ENCODE measurements at places on chromosomes 6 and 20.
A peak's percentile ranks its signal among the peaks of the same experiment; 100 is the strongest.

DNA sequence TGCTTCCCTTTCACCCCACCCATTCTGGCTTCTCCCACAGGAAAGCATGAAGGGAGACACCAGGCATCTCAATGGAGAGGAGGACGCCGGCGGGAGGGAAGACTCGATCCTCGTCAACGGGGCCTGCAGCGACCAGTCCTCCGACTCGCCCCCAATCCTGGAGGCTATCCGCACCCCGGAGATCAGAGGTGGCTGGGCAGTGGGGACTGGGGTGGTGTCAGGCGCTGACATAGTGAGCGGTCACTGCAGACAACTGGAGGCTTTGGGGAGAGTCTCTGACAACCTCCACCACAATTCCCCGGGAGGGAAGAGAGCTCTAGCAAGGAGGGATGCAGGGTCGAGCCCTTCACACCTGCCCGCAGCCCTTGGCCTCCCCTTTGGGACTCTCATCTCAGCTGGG lies 18.1 kb downstream of the DNMT3B start:
- no peak overlapping the region for H3K4me3 ChIP-seq
- no peaks in the 10 kb centered on the region for H3K4me1 ChIP-seq
- DNase-seq, result no peak
- no peaks in the 10 kb centered on the region for H3K36me3 ChIP-seq
- no peak overlapping the region for H3K27ac ChIP-seq

DNA sequence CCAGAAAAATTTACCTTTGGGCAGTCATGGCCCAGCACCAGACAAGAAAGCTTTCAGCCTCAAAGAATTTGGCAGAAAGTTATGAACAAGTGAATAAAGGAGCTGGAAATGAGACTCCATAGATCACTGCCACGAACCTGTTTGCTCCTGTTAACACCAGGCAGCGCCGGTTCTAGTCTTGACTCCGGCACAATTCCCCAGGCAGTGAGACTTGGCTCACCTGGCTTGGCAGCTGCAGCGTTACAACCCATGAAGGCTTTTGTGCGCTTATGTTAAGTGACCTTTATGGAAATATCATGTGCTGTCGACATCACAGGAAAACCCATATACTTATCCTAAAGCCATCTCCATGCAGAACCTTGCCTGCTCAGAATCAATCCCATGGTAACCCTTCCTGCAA lies 22.2 kb upstream of the FOXC1 start:
- H3K4me3 ChIP-seq, result no peak overlapping the region
- DNase-seq, result no peak
- no peaks in the 10 kb centered on the region for H3K27me3 ChIP-seq

GRCh38 chr6:156378853-156379252 lies 398.3 kb upstream of the ARID1B start:
- no peak overlapping the region for H3K27ac ChIP-seq
- H3K4me3 ChIP-seq, result no peak overlapping the region
- no peaks in the 10 kb centered on the region for H3K4me1 ChIP-seq
- no peaks in the 10 kb centered on the region for H3K27me3 ChIP-seq
- DNase-seq, result no peak

GRCh38 chr6:152879681-152880080 lies 103.2 kb downstream of the FBXO5 start:
- no peak for DNase-seq
- H3K27me3 ChIP-seq, result no peaks in the 10 kb centered on the region
- H3K4me3 ChIP-seq, result no peak overlapping the region
- H3K27ac ChIP-seq, result no peak overlapping the region

DNA sequence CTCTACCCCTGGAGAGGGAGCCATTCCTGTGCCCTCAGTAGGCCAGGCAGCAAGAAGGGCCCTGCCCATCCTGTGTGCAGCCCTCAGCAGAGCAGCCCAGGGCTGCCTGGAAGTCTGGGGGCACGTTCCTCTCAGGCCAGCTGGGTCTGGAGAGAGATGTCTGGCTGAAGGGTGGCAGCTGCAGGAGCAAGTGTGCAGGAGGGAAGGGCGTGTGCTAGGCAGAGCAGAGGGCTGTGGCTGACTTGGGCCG lies 62.7 kb downstream of the NOL4L start:
- peak; percentile 44 for DNase-seq
- no peaks in the 10 kb centered on the region for H3K36me3 ChIP-seq
- H3K4me1 ChIP-seq, result no peaks in the 10 kb centered on the region
- no peak overlapping the region for H3K27ac ChIP-seq
- no peak overlapping the region for H3K4me3 ChIP-seq

DNA sequence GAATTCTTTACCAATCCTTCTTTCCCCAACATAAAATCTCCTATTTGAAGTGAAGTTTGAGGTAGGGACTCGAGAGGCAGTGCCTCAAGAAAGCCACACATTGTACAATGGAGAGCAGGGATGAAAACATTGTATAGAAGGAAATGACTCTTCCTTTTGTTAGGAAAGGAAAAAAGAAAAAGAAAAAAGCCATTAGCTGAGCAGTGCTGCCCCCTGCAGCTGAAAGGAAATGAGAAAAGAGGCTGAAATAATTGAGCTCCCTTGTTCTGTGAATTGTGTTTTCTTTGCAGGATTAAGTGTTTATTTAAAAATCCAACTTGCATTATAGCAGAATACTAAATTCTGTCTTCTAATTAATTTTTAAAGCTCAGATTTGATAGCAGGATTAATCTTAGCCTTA lies 162.9 kb upstream of the SASH1 start:
- H3K27me3 ChIP-seq, result no peaks in the 10 kb centered on the region
- H3K27ac ChIP-seq, result no peak overlapping the region
- H3K4me3 ChIP-seq, result no peak overlapping the region
- DNase-seq, result no peak
- H3K36me3 ChIP-seq, result no peaks in the 10 kb centered on the region

Measured in Peyer's patch (tissue), 4 donors.